ENCODE measurements at places on chromosomes 12 and 14.

- no peak for DNase-seq
Measured at GRCh38 chr12:96436366-96437170, 36.3 kb upstream of the CDK17 start.

DNA sequence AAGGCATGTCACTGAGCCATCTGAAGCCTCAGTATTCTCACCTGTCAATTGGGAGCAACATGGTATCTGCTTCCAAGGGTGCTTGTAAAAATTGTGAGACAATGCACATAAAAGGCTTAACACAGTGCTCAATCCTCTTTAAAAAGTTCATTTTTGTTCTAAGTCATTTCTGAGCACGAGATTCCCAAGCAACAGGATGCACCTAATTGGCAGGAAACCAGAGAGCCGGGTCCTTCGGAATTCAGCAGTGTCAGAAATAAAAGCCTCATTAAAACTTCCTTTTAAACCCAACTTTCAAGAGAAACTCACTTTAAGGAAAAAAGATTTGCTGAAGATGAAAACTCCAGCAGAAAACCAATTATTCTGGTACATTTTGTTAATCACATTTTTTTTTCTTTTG, 112.4 kb upstream of the NOS1 start:
- DNase-seq = no peak

DNA sequence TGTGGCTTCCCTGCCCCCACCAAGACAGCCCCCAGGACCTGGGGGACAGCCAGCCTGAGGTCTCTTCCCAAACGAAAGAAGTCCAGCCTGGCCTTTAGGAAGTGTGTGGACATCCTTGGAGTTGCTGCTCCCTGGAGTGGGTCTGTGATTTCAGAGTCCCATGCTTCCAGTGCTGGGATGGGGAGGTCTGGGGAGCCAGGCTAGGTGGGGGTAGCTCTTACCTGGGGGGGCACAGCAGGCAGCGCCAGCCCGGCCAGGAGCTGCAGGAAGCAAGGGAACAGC, 509 bp downstream of the PGF start:
- no peak for DNase-seq

- no peak for DNase-seq
Measured at GRCh38 chr12:29429999-29430715, 49.2 kb upstream of the ERGIC2 start.

- DNase-seq = no peak
Measured at GRCh38 chr12:89539426-89540223, 13.8 kb upstream of the POC1B start.

DNA sequence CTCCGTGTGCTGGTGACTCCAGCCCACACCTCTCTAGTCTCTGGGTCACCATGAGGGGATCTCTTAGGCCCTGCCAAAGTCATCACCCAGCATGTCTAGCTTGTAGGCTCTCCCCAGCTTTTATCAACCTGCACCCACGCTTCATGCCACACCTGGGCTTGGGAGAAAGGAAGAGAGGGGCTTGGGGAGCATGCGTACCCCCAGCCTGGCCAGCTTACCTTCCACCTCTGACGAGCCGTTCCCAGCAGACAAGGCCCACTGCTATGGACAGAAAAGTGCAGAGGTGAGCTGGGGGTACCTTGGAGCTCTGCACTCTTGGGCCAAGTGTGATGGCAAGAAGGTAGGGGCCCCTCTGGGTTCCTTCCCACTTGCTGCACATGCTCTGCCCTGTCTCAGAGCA, 1.7 kb downstream of the PGF start:
- no peak for DNase-seq

GRCh38 chr12:95648990-95649791, 97.9 kb upstream of the USP44 start:
- DNase-seq = no peak

DNA sequence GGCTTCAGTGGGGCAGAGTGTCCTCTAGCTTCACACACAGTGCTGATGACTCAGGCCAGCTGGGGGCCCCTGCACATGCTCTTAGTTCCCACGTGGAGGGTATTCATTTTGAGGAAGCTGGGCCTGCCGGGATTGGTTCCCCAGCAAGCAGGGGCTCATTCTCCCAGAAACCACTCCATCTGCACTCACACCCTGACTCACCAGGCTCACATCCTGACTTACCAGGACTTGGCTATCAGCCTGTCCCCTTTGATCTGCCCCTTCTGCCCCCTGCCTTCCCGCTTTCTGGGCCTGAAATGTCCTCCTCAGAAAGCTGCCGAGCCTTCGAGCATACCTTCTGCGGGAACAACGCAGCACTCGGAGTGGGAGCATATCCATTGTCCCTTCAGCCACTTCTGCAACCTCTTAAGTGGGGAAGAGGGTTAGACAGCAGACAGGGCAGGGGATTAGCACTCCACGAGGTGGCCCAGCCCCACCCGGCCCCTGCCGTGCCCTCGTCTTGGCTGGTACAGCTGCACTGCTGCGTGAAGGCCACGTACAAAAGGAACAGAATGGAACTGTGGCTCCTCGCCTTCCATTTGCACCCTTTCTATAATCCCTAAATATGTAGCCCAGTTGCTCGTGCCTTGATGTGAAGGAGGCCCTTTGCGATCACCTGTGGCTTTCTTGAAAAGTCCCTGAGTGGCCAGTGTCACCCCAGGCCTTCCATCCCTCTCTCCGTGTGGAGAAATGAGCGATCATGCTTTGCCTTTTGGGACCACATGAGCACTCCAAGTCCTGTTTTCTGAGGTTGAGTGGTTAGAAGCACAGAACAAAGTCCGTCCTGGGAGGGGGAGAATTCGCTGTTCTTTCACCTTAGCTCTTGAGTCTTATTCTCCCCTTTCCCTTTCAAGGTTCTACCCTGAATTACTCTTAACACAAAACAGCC, 26.1 kb downstream of the TPCN1 start:
- no peak for DNase-seq

DNA sequence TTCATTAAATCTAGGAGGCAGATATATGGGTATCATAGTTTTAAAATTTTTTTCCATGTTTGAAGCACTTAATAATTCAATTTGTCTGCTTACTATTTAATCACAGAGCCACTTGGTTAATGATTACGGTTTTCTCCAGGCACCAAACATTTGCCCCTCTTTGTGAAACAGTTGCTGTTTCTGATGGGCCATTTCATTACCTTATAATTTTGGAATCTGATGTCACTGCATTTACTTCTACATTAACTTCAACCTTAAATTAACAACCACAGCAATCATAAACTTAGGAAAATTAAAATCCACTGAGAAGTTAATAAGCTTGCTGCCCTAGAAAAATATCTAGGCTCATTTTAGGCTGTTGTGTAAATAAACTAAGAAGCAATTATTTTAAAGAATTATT, 17.0 kb downstream of the TMCC3 start:
- DNase-seq = no peak

GRCh38 chr12:109778684-109779083, 54.5 kb downstream of the TRPV4 start:
- no peak for DNase-seq
